SJSA1 (cell line): ENCODE measurements at places on chromosomes 5 and 9.

- no peaks in the 10 kb centered on the region for H3K36me3 ChIP-seq
- H3K4me1 ChIP-seq = no peaks in the 10 kb centered on the region
- H3K27me3 ChIP-seq = no peaks in the 10 kb centered on the region
Measured at GRCh38 chr9:80146466-80146865, 574.7 kb downstream of the TLE4 start.

GRCh38 chr9:114076237-114077161 is 1.6 kb downstream of the AMBP start:
- H3K36me3 ChIP-seq = no peaks in the 10 kb centered on the region
- H3K4me1 ChIP-seq = no peaks in the 10 kb centered on the region
- DNase-seq = no peak
- no peak overlapping the region for H3K27ac ChIP-seq
- no peaks in the 10 kb centered on the region for H3K27me3 ChIP-seq
- H3K4me3 ChIP-seq = no peak overlapping the region

GRCh38 chr9:132426639-132427414 is 16.8 kb downstream of the CFAP77 start:
- no peak for DNase-seq
- H3K27ac ChIP-seq = no peak overlapping the region
- H3K27me3 ChIP-seq = peaks cover 61% of the 10 kb centered on the region
- no peak overlapping the region for H3K4me3 ChIP-seq

DNA sequence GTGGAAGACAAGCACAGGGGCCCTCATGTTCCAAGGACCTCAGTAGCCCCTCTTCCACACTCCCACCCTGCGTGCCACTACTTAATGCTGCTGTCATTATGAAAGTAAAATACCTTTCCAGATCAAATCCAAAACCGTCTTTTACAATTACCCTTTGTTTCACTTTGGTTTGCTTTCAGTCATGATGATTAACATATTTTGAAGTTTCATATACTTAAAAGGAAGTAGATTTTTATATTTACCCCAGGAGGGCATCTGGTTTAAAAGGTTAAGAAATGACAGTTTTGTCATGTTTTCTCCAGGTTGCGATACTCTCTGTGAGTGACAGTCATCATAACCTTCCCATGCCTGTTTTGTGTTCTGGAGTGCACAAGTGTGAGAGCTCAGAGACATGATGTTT is 13.5 kb upstream of the MAP1B start:
- H3K36me3 ChIP-seq = no peaks in the 10 kb centered on the region
- no peak for DNase-seq
- no peak overlapping the region for H3K27ac ChIP-seq

DNA sequence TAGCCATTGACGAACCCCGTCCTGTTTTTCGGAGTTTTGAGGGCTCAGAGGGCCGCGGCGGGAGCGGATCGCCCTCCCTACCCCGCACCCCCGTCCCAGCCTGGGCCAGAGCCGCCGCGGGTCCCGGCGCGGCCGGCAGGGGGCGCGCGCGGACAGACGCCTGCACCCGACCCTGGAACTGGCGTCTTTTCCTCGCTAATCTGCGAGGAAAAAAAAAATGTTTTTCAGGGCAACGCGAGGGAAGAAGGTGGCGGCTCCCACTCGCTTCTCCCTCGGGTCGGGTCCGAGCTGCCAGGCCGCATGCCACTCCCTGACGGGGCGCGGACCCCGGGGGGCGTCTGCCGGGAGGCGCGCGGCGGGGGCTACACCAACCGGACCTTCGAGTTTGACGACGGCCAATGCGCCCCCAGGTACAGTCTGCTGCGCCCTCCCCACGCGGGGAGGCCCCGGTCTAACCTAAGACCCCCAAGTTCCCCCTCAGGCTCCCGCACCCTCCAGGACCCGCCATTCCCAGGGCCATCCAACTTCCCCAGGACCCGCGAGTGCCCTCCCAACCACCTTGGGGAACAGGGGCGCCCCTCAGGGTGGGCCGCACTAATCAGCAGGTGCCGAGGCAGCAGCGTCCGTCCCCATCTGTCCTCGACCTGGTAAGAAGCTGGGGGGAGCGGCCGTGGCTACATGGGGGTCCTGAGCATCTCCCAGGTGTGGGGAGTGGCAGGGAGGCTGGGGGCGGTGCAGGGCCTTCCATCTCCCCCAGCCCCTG is at the start of gene KCNT1:
TSS of gene KCNT1 (plus strand) at position 227 of the 763 bp plus-strand sequence. CDS start at position 301, 74 bp downstream.
- H3K4me3 ChIP-seq = no peak within 1 kb of the TSS
- H3K27ac ChIP-seq = no peak within 1 kb of the TSS
- 0 out of 2 replicates have a peak, but pooled peaks cover 3% of the 10 kb centered on the region for H3K4me1 ChIP-seq
- no peaks in the 10 kb centered on the region for H3K36me3 ChIP-seq
- DNase-seq = peak; percentile 24
- H3K27me3 ChIP-seq = peaks cover 4% of the 10 kb centered on the region; the same call in 1 of the 2 replicates

- peak overlapping the region; percentile 14; the same call in 1 of the 2 replicates for H3K4me3 ChIP-seq
- no peak for DNase-seq
- no peak overlapping the region for H3K27ac ChIP-seq
- H3K27me3 ChIP-seq = no peaks in the 10 kb centered on the region
Measured at GRCh38 chr9:91714020-91714806, 235.8 kb downstream of the ROR2 start.

DNA sequence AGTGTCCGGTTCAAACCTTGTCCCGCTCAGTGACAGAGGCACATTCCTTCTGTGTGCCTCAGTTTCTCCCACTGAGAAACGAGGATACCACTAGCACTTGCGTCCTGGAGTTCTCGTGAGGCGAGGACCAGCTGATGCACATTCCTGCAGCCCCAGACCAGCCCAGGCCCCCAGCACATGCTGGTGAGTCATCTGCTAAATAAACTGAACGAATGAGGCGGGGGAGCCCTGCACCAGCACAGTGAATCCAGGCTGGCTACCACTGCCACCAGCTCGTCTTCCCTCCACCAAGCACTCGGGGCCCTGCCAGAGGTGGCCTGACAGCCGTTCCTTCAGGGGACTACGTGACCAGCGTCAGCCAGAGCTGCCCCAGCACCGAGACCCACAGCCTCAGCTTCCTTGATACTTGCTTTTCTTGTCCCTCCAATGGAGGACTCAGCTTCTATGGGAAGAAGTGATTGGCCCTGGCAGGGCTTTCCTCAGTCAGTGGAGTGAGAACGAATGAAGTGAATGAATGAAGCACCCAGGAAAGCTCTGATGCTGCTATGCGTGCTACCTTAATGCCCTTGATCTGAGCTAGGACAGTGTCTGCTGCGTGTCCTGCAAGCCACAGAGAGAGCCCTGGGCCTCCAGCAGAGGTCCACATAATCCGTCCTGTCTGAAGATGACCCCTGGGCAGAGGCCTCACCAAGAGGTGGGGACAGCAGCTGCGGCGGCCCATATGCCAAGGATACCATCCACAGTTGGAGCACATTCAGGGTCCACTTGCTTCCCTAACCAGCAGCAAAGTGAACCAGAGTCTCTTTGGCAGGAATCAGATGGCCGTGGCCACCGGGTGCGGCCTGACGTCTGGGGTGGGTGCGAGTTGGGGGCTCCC is 13.5 kb upstream of the BARX1 start:
- no peaks in the 10 kb centered on the region for H3K27me3 ChIP-seq
- DNase-seq = no peak
- no peaks in the 10 kb centered on the region for H3K36me3 ChIP-seq
- peaks cover 8% of the 10 kb centered on the region for H3K4me1 ChIP-seq
- no peak overlapping the region for H3K27ac ChIP-seq

DNA sequence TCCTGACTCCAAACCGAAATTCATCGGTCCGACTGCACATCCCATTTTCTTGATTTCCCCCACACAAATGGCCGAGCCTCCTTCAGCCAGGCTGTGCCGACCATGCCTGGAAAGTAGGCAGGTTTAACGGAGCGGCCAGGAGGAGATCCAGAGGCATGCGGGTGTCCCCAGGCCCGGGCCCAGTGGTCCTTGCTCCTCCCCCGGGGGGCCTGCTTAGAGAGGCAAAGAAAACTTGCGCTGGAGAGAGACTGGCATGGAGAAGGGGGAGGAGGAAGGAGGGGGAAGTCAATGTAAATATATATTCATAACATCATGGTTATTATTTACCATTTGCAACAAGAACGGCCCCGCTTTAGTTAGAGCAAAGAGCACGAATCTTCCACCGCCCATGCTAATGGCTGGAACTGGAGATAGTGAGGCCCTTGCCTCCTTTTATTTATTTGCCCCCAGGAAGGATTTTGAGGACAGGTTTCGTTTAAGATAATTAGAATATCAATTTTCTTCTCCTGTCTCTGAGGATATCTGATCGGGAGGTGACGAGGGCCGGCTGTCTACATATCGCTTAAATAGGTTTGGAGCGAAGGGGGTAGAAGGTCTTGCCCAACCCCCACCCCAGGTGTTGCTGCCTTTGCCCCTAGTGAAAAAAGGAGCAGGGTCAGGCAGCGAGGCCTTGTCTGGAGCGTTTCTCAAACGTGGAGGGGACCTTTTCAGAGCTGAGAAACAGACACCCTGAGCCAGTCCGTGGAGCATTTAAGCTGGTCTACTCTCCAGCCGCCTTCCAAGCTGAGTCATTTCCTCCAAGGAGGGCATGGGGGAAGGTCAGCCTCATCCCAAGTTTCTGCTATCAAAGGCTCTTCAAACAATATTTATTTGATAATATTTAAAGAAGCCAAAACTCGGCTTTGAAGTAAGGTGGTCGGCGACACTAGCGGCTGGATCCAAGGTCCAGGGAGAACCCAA is 2.5 kb downstream of the BARHL1 start:
- no peak overlapping the region for H3K4me3 ChIP-seq
- no peak overlapping the region for H3K27ac ChIP-seq
- peaks cover 5% of the 10 kb centered on the region for H3K4me1 ChIP-seq
- DNase-seq = no peak

DNA sequence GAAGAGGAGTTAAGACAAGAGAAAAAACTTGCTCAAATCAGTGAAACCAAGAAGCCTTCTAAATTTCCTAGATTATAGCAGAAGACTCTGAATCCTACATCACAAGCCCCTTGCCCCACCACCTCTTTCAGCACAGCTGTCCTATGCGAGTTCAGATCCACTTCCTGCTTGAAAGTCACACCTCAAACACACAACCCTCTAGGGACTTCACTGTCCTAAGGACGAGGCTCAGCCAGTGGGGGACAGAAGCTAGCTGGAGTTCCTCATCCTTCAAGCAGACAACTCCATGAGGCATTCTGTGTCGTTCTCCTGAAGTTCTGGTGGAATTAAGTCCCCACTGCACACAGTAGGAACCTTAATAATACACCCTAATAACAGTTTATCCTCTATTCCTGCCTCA is 44.3 kb downstream of the NRG2 start:
- no peaks in the 10 kb centered on the region for H3K36me3 ChIP-seq
- no peak overlapping the region for H3K27ac ChIP-seq
- no peaks in the 10 kb centered on the region for H3K4me1 ChIP-seq
- peaks cover 48% of the 10 kb centered on the region for H3K27me3 ChIP-seq
- DNase-seq = no peak

GRCh38 chr5:120609570-120609969 is 145.5 kb downstream of the PRR16 start:
- peak overlapping the region; percentile 90 for H3K27ac ChIP-seq
- H3K4me3 ChIP-seq = no peak overlapping the region
- peaks cover 4% of the 10 kb centered on the region; the same call in 1 of the 2 replicates for H3K36me3 ChIP-seq
- no peaks in the 10 kb centered on the region for H3K27me3 ChIP-seq
- no peak for DNase-seq

- H3K27me3 ChIP-seq = no peaks in the 10 kb centered on the region
- H3K36me3 ChIP-seq = peaks cover 44% of the 10 kb centered on the region
- H3K4me1 ChIP-seq = no peaks in the 10 kb centered on the region
- H3K4me3 ChIP-seq = no peak overlapping the region
Measured at GRCh38 chr9:33931326-33931725, 114.4 kb downstream of the UBE2R2 start.

- H3K27me3 ChIP-seq = no peaks in the 10 kb centered on the region
- no peak overlapping the region for H3K4me3 ChIP-seq
- no peaks in the 10 kb centered on the region for H3K36me3 ChIP-seq
- no peaks in the 10 kb centered on the region for H3K4me1 ChIP-seq
- H3K27ac ChIP-seq = no peak overlapping the region
Measured at GRCh38 chr5:9388941-9389674, 156.8 kb downstream of the SEMA5A start.

GRCh38 chr5:16673241-16674201 is 56.7 kb upstream of the RETREG1 start:
- peaks cover 95% of the 10 kb centered on the region for H3K36me3 ChIP-seq
- DNase-seq = no peak
- no peak overlapping the region for H3K4me3 ChIP-seq
- H3K27me3 ChIP-seq = no peaks in the 10 kb centered on the region

- H3K36me3 ChIP-seq = no peaks in the 10 kb centered on the region
- H3K4me3 ChIP-seq = no peak overlapping the region
Measured at GRCh38 chr9:2255128-2255527, 240.0 kb downstream of the SMARCA2 start.

DNA sequence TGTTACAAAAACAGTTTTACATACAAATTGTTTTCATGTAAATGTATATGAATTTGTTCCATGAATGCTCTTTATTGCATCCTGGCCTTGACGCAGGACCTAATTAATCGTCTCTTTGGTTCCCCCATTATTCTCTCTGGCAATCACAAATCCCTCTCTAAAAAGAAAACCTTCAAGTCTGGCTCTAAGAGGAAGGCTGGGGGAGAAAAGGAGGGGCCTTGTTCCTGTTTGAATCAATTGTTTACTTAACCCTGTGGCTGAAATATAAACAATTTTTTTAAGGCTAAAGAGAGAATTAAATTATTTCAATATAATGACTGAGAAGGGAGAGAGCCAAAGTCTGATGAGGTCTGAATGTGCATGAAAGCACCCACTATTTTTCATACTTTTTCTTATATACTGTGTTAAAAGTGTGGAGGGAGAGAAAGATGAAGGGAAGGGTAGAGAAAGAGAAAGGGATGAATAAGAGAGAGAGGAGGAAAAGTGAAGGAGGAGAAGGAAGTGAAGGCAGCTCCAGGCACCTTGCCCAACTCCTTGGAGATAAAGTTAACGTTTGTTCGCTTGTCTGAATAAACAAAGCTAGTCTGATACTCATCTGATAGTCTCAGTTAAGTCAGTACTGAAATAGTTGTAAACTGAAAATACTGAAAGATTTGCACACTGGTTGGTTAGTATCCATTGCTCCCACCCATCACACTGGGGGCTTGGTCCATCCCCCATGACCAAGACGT is 116.4 kb upstream of the SPDL1 start:
- H3K27me3 ChIP-seq = no peaks in the 10 kb centered on the region
- DNase-seq = no peak
- H3K4me3 ChIP-seq = no peak overlapping the region

DNA sequence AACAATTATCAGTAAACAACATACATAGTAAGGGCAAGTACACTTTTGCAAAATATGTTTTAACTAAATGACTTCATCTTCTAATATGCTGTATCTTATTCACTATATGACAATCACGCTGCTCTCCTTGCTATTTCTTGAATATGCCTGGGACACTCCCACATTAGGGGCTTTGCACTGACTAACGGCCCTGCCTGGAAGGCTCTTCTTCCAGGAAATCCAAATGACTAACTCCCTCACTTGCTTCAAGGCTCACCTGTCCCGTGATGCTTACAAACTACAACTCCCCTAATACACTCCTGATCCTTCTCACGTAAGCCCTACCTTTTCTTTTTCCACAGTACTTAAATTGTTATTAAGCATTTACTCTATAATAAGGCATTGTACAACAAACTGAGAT is 10.6 kb downstream of the ERP44 start:
- no peak overlapping the region for H3K27ac ChIP-seq
- peaks cover 14% of the 10 kb centered on the region for H3K4me1 ChIP-seq
- H3K36me3 ChIP-seq = no peaks in the 10 kb centered on the region
- H3K27me3 ChIP-seq = no peaks in the 10 kb centered on the region
- no peak overlapping the region for H3K4me3 ChIP-seq
- no peak for DNase-seq
